ENCODE measurements at places on chromosomes 4 and X.

DNA sequence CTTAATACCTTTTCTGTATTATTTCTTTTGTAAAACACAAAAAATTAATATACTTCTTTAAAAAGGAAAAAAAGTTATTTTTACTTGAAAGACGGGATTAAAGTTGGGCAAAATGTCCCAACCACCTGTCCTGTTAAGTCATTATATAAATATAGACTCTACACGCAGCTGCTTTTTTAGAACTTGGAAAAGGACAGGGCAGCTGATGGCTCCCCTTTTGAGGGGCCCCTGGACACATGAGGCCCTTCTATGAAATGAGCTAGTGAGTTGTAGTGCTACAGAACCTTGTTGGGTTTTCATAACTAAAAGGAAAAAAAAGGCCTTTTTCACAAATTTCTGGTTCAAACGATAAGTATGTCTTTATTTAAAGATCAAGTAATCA lies 600 bp upstream of the BEX2 start:
- DNase-seq: no peak

GRCh38 chrX:110145311-110145710 lies 142.4 kb downstream of the TMEM164 start:
- DNase-seq: no peak

DNA sequence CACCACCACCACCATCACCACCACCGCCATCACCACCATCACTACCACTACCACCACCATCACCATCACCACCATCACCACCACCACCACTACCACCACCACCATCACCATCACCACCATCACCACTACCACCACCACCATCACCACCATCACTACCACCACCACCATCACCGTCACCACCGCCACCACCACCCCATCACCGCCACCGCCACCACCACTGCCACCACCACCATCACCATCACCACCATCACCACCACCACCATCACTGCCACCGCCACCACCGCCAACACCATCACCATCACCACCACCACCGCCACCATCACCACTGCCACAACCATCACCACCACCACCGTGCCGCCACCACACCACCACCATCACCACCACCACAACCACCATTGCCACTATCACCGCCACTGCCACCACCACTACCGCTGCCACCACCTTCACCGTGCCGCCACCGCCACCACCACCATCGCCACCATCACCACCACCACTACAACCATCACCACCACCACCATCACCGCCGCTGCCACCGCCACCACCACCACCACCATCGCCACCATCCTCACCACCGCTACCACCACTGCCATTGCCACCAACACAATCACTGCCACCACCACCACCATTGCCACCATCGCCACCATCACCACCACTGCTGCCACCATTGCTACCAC lies 1511.3 kb upstream of the AGA start:
- no peak for DNase-seq

GRCh38 chrX:108267557-108267956 lies 170.7 kb downstream of the COL4A6 start:
- DNase-seq: no peak

- peak; percentile 81 for DNase-seq
Measured at GRCh38 chrX:155070975-155071693, at the start of the genes BRCC3, CMC4 and MTCP1. TSS of gene BRCC3 (plus strand) at chrX:155071508. CDS start at chrX:155071528, 20 bp downstream. TSS of gene CMC4 (minus strand) at chrX:155071136. CDS start at chrX:155064023, 7,113 bp downstream. TSS of gene MTCP1 (minus strand) at chrX:155071136. CDS start at chrX:155066010, 5,126 bp downstream.

- DNase-seq: peak; percentile 74
Measured at GRCh38 chrX:55488593-55489313, 895 bp downstream of the USP51 start.

DNA sequence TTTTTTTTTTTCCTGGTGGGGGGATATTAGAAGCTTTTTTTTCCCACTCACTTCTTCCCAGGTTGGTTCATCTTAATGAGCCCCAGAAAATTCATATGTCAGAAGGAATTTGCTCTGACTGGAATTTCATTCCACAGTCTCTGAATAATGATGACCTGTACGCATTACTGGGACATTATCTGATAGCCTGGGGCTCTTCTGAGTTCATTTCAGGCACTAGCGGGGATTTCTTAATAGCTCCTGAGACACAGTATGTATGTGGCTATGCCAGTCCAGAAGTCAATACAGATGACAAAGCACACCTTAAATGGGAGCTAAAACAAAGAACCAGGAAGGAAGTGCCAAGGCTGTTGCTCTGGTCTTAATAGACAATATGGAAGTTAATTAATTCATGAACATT lies 295.2 kb upstream of the IGFBP7 start:
- DNase-seq: no peak

- DNase-seq: no peak
Measured at GRCh38 chr4:113899271-113900070, 80.0 kb downstream of the ARSJ start.

DNA sequence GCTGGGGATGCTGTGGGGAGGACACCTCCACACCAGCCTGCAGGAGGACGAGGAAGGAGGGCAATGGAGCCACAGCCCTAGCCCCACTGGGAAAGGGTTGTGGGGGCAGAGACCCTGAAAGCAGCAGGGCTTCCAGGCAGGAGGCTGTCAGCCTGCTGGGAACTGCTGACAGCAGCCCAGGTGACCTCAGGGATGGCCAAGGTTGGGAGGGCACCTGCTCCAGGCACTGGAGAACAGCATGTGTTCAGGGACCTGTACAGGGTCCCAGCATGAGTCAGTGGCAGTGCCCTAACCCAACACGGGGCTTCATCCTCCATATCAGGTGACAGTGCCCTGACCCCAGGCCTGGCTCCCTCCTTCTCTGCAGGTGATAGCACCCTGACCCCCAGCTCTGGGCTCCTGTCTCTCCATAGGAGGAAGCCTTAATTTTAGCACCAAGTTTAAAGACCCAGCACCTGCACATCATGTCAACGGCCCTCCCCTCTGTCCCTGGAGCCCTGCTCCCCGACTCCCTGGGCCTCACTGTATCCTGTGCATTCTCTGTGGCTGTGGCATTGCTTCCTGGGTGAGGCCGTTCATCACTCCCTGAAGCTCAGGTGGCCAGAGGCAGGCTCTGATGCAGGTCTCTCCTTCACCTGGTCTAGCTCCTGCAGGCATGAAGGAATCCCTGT lies 66.3 kb downstream of the CRMP1 start:
- no peak for DNase-seq

DNA sequence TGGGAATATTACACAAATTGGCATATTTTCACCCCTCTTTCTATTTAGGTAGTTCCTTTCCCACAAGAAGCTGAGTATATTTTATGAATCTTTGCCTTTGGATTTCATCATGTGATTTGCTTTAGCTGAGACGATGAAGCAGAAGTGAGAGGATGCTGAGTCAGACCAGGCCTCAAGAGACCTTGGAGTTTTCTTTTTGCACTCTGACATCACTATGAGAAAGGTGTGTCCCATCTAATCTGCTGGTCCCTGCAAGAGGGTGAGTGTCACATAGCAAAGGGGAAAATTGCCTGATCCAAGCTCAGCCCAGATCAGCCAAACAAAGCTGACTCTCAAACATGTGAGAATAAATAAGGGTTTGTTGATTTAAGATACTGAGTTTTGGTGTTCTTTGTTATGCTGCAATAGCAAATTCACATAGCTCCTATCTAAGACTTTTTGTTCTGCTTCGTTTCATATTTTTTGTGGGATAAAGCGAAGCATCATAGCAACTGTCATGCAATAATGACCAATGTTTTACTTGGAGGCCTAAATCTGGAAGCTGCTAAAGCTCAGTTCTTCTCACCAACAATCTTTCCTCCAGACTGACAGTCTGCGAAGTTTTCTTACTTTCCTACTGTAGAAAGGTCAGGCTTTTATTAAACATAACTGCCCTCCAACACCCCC lies 176.9 kb downstream of the PDHA2 start:
- DNase-seq: no peak

DNA sequence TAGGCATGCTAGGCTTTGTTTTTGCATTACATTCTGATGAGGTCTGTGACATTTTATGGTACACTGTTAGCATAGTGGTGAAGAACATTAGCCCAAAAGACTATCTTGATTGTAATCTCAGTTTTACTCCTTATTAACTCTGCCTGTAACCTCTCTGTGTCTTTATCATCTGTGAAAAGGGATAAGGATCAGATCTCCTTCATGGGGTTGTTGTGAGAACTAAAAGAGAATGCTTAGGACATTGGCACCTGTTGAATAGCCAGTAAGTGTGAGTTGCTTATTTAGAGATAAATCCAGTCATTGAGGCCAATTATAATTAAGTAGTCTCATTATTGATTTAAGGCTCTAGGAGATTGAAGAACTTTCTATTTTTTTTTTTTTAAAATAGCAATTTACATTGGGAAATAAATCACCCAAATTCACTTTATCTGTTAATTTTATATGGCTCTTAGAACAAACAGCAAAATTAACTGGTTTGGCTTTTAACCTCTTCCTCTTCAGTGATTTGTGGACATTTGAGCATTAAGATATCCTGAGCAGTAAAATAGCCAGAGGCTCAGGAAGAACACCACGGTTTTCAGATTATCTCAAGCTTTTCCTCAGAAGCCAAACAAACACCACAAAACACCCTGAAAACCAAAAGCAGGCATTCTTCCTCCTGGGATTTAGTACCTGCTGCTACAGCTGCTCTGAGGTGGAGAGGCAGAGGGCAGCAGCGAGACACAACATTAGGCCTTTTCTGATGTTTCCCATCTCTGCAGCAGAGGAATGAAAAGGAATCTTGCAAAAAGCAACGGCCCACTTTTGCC lies 192.9 kb downstream of the ARHGAP10 start:
- peak; percentile 61 for DNase-seq

- DNase-seq: no peak
Measured at GRCh38 chr4:7539659-7540058, 104.9 kb upstream of the PSAPL1 start.

DNA sequence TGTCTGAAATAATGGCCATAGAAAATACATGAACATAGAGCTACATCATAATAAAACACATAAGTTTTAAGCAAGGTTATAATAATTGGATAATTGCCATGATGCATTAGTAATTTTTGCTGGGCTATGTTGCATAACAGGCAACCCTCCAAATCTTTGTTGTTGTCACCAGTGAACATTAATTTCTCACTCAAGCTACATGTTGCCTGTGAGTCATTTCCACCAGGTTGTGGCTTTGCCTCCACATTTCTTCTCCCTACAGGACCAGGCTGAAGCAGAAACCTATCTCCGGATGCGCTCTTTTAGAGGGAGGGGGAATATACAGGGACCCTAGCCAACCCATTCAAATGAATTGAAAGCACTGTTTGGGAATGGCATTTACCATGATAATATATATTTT lies 347.7 kb downstream of the GABRG1 start:
- DNase-seq: no peak

DNA sequence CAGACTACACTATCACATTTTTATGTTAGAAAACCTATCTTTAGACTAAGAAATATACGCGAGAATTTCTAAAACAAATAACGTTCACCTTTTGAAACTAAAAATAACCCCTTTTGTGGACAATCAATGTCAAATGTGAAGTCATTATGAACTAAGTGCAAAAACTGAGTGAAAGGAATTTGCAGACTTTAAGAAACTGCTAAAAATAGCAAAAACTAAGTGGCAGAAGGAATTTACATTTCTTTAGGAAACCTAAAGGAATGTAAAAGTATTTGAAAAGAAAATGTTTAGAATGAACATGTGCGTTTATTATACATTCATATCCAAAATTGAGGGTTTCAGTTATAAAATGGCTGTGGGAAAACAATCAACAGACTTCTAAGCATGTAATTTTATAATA lies 58.3 kb downstream of the VEGFC start:
- DNase-seq: no peak

GRCh38 chrX:132444936-132445335 lies 43.9 kb downstream of the MBNL3 start:
- DNase-seq: no peak

GRCh38 chrX:38930474-38930873 lies 129.2 kb downstream of the MID1IP1 start:
- no peak for DNase-seq

DNA sequence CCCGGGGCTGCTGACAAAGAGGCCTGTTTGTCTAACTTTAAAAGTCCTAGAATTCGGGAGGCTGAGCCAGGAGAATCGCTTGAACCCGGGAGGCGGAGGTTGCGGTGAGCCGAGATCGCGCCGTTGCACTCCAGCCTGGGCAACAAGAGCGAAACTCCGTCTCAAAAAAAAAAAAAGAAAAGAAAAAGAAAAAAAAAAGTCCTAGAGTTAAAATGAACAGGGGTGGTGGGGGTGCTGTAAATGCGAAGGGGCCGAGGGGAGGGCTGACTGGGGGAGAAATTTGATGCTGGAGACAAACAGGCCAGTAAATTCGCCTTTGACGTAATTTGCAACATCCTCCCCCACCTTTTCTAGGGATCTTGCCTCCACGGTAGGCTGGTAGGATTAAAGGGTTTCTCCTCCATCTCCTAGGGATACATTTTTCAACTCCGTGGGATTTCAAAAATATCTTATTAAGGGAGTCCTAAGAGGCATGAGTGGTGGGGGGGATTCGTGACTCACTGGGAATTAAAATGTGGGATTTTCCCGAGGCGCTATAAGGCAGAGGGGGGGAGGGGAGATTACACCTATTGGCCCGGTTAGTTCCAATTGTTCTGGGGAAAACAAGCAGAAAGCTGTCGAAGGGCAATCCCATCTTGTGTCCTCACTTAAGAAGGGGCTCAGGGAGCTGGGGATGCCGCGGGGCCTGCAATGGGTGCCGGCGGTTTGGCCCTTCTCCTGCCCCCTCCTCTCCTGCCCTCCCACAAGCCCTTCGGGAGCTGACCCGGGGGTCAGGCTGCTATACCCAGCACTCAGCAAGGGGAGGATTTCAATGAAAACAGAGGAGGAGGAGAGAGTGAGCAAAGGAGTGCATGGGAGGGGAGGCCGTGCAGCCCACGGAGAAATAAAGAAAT lies 3.0 kb upstream of the BCOR start:
- DNase-seq: no peak

GRCh38 chr4:136687118-136687517 lies 845.2 kb downstream of the PCDH18 start:
- DNase-seq: peak; percentile 1

GRCh38 chr4:110953191-110953590 lies 330.3 kb upstream of the PITX2 start:
- no peak for DNase-seq

DNA sequence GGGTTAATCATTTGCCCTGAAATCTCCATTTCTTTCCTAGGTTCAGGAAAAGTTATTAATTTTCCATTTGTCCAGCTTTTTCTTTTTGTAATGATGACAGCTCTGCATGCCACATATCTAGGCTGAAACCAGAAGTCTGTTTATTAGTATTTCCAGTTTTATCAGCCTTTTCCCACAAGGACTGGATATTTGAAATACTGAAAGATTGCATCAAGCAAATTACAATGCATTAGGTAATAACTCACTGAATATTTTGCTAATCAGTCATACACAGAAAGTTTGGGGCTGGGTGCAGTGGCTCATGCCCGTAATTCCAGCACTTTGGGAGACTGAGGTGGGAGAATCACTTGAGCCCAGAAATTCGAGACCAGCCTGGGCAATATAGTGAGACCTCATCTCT lies 21.5 kb downstream of the SLC9A7 start:
- no peak for DNase-seq

- DNase-seq: no peak
Measured at GRCh38 chr4:80017125-80017854, 55.7 kb downstream of the ANTXR2 start.

DNA sequence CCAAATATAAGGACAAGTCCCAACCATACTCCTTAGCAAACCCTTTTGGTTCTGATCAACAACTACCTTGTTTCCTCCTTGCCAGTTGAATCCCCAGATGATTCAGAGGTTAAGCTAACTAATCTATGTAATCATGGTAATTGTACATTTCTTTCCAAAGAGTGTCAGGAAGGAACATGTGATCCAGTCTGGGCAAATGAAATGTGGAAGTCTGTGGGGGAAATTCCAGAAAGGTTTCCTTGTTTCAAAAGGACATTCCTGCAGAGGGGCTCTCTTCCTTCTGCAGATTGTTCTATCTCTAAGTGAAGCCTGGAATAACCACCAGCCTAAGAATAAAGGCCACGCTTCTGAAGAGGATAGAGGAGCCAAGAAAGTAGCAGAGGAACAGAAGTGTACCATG lies 7.0 kb downstream of the PRSS12 start:
- no peak for DNase-seq

GRCh38 chrX:38985375-38985774 lies 184.1 kb downstream of the MID1IP1 start:
- DNase-seq: no peak

Measured in G401 (cell line).